ENCODE measurements at places on chromosomes 5 and 9.
A peak's percentile ranks its signal among the peaks of the same experiment; 100 is the strongest.

DNA sequence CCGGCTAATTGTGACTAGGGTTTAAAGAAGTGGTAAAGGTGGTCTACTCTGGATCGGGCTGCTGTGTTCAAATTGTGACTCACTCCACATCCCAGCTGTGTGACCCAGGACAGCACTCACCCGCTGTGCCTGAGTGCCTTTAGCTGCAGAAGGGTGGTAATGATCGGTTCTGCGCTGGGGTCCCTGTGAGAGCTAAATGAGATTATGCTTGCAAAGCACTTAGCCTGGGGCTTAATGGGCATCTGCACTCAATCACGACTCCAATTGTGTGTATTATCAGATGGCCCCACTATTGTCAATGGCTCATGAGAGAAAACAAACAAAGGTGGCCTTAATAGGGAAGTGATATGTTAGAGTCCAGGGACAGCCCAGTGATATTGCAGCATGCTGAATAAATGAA is 25.1 kb upstream of the TBC1D2 start:
- no peak for DNase-seq

- no peak for DNase-seq
Observed at GRCh38 chr5:110203661-110204060, 513.9 kb downstream of the MAN2A1 start.

GRCh38 chr9:12760758-12761157 is 14.1 kb upstream of the LURAP1L start:
- no peak for DNase-seq

GRCh38 chr9:132411091-132411508 is 1.1 kb downstream of the CFAP77 start:
- peak; percentile 70 for DNase-seq

- DNase-seq, result no peak
Observed at GRCh38 chr9:6410633-6411032, 2.4 kb upstream of the UHRF2 start.

DNA sequence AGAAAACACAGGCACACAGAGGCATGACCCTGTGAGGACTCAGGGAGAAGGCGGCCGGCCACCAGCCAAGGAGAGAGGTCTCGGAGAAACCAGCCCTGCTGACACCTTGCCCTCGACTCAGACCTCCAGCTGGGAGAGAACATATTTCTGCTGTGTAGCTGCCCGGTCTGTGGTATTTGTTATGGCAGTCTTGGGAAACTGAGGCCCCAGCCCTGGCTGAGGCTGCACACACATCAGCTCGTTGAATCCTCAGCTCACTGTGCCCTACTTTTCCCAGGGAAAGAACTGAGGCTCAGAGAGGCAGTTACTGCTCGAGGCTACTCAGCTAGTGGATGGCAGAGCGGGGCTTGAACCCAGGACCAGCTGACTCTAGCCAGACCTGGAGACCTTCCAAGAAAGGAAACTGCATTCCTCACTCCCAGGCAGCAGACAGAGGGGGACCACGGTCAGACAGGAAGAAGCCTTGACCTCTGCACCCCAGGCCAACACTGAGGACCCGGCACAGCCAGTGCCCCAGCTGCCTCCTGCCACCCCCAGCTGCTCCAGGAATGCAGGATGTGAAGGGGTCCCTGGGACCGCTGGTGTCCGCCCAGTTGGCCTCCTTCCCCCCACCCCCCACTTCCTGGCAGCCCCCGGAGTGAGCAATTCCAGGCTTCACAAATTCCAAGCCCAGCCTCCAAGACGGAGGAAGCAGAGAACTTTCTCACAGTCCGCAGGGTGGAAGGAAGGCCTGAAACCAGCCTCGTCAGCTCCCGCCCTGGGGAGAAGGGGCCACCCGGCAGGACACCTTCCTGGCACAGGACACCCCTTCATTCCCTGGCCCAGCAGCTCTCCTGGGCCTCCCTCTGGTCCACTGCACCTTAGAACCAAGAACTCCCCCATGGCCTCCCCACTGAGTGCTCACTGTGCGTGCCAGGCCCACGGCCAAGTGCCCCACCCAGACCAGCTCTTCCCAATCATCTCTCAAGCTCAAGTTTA is 69.9 kb downstream of the LRSAM1 start:
- DNase-seq, result no peak

- no peak for DNase-seq
Observed at GRCh38 chr5:146048994-146049703, 56.2 kb downstream of the PLAC8L1 start.

DNA sequence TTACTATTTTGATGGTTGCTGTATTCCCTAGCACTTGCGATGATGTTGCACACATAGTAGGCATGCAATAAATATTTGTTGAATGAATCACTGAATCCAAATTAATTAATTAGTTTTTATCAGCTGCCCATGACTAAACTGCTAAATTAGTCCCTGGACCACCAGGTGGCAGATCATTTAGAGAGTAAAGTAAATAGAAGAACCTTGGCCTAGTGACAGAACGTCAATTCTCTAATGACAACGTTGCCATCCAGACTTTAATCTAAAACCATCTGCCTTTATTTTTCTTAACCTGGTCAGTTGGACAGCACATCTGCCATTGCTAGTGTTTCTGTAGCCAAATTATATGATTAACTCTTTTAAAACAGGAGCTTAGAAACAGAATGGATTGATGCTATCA is 457.5 kb downstream of the KIF4B start:
- no peak for DNase-seq

GRCh38 chr9:92185681-92186080 is 70.5 kb upstream of the SPTLC1 start:
- no peak for DNase-seq

DNA sequence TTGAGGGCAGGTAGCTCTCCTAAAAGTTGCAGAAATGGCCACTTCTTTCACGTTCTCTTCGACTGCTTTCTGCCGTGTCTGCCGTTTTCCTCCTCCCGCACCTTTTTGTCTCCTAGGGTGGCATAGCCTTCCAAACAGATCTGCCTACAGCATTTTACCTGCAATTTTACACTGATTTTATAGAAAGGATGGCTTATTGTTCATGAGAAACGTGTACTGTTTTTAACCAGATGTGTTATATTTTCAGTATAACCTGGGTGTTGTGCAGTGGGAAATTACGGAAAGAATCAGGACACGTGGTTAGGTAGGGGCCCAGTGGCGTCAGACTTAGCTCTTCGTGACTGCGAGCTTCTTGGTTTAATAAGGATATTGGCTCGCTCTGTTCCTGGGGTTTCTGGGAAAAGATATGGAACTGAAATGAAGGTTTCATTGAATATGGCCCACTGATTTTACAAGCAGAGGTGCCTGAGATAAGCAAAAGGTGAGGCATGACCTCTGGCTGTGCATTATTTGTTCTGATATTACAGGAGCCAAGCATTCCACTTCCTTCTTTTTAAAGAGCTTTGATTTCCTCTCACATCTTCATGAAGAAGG is 43.7 kb upstream of the PRSS3 start:
- DNase-seq, result no peak

DNA sequence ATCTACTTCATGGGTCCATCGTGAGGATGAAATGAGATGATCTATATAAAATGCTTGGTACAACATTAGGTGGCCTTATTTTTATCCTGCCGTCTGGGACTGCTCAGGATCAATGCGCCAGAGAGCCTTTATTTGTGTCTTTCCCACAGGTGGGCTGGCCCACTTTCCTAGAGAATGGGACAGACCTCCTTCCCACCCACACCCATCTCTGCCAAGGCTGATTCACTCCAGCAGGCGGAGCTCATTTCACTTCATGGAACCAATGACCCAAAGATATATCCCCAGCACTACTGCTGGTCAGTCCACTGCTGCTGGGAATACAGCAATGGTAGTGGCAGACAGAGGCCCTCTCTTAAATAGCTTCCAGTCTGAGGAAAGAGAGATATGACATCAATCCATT is 35.7 kb downstream of the TGFBI start:
- DNase-seq, result no peak

DNA sequence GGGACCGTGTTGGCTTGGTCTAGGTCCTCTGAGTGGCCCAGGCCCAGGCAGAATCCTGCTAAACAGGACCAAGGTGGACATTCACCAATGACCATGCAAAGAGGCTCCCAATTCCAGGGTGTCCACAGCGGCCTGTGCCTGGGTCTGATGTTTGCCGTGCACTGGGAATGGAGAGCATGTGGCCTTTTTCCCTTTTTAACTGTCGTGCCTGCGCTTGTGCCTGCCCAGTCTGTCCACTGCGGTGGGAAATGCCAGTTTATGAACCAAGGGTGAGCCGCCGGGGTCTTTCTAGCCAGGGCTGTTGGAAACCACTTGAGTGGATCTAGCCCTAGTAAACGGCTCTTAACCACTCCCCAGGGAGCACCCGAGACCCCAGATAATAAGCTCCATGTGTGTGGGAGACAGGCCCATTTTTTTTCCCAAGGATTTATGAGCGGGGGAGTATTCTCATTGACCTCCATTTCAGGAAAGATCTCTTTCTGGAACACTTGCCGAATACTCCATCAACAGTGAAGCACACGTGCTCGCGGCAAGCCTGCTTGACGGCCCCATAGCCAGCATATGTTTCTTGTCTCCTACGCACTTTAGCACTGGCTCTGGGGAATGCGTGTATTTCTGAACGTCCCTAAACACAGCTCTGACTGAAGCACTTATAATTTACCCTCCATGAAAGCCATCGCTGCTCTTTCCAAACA is 93.2 kb upstream of the PHYKPL start:
- no peak for DNase-seq

DNA sequence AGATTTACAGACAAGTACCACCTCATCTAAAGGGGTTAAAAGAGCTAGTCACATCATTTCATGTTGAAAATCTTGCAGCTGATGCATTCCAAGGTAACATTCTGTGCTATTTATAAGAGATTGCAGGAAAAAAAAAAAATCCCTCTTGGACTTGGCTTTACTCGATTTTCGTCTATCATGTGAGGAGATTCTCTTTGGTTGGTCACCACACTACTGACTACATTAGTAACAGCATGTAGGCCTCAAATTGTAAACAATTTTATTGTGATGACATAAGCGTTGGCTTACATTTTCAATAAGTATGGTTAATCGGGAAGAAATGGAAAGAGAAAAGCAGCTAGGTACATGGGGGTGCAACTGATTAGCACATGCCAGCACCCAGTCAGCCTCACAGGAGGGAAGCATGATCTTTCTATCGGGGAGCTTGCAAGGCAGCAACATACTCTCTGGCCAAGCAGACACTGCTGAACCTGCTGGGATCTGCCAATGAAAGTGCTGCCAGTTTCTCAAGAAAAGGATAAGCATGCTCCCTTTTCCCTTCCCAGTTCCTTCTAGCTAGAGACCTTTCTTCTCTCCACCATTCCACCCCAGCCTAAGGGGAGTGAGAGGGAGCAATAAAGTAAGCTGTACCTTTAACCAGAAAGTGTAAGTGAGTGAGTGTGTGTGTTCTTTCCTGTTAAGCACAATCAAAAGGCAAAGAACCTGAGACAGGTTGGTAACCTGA is 7.5 kb downstream of the NREP start:
- no peak for DNase-seq
